ENCODE measurements at places on chromosomes 1 and 21. TPM values are rescaled to one million over a fixed set of nuclear protein-coding genes. Genes with fewer than 3 reads are reported as not detected.

The KRTAP27-1 gene
- total RNA-seq: not detected

The OR2T33 gene
- total RNA-seq: not detected

The OR2T35 gene
- total RNA-seq: not detected

The VPS13D gene
- 34.4 TPM for total RNA-seq

The KRTAP10-3 gene
- not detected for total RNA-seq

The AKR7A3 gene
- 0.28 TPM for total RNA-seq

The GUCA2A gene
- not detected for total RNA-seq

The TACSTD2 gene
- 0.19 TPM for total RNA-seq

The KRTAP10-1 gene
- not detected for total RNA-seq

The DLGAP3 gene
- not detected for total RNA-seq

The IVL gene
- total RNA-seq: not detected

The AADACL3 gene
- not detected for total RNA-seq

The ABCA4 gene
- 2.5 TPM for total RNA-seq

The UBIAD1 gene
- 5.4 TPM for total RNA-seq
